ENCODE measurements at places on chromosomes 2 and 18.
A peak's percentile ranks its signal among the peaks of the same experiment; 100 is the strongest.

DNA sequence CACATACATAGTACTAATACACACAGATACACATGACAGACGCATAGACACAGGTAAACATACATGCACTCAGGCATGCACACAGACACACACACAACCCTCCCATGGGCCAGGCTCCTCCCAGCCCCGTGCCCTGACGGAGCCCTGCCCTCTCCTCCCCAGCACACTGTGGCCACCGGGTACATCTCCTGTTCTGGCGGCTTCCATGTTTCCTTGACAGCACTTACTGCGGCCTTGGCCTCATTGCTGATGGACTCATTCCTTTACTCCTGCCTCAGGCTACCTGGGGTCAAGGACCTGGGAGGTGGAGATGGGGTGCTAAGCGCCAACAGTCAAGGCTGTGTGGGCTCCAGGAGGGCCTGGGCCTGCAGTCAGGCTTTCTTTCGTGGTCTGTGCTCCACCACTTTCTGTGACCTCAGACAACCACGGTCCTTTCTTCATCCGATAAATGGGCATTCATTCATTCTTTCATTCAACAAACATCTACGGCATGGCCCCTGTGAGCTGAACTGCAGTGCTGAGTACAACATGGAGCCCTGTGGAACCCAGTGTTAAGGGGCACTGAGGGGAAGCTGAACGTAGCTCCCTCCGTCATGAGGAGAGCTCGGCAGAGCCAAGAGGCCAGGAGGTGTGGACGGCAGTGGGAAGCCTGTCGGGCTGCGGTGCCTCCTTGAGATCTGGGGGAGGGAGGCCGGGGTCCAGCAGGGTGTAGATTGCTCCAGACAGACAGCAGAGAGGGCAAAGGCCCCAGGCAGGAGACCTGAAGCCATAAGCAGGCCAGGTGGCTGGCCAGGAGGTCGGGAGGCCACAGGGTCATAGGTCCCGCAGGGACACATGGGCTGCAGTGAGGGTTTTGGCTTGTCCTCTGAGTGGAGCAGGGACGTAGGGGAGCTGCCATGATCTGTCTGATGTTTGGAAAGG is 190.4 kb upstream of the HDAC4 start:
- no peaks in the 10 kb centered on the region for H3K4me1 ChIP-seq
- no peak overlapping the region for H3K4me3 ChIP-seq
- no peak for DNase-seq
- H3K36me3 ChIP-seq, result no peaks in the 10 kb centered on the region
- no peak overlapping the region for H3K27ac ChIP-seq

DNA sequence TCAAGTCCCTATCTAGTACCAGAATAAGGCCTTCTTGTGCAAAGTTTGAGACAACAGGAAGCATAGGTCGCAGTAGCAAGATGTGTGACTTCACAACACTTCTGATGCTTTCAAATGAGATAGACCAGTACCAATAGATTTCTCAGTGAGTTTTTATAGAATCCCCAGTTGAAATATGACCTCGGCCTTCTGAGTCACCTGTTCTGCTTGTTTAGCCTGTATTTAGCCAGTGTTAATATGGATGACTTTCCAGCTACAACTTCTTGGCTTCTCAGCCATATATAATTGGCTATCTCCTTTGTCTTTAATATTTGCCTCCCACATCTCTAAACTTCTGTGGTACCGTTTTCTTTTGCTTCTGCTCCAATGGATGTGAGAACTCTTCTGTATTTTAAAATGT is 113.8 kb downstream of the KYNU start:
- no peak overlapping the region for H3K4me3 ChIP-seq
- no peaks in the 10 kb centered on the region for H3K27me3 ChIP-seq
- no peak for DNase-seq
- H3K27ac ChIP-seq, result no peak overlapping the region

GRCh38 chr2:95208106-95208505 is 785 bp downstream of the ZNF892 start:
- no peak overlapping the region for H3K4me3 ChIP-seq
- H3K4me1 ChIP-seq, result peaks cover 5% of the 10 kb centered on the region
- DNase-seq, result no peak
- no peak overlapping the region for H3K27ac ChIP-seq

DNA sequence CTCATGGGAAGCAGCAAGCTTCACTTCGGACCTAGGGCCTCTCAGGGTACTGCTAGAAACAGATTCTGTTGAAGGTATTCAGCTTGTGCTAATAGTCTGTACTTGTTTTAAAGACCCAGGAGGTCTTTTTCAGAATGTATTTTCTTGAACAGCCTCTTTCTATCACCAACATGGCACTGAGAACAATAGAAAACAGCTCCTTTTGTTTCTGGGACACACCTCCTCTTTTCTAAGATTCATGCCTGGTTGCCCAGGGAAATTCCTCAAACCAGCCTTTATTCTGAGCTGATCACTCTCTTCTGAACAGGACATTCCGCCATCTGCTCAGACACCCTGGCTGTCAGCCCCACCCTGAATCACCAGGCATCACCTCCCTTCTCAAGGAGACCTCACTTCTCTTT is 389.6 kb downstream of the TGIF1 start:
- no peak overlapping the region for H3K4me3 ChIP-seq
- H3K4me1 ChIP-seq, result no peaks in the 10 kb centered on the region
- H3K36me3 ChIP-seq, result no peaks in the 10 kb centered on the region
- no peak overlapping the region for H3K27ac ChIP-seq

DNA sequence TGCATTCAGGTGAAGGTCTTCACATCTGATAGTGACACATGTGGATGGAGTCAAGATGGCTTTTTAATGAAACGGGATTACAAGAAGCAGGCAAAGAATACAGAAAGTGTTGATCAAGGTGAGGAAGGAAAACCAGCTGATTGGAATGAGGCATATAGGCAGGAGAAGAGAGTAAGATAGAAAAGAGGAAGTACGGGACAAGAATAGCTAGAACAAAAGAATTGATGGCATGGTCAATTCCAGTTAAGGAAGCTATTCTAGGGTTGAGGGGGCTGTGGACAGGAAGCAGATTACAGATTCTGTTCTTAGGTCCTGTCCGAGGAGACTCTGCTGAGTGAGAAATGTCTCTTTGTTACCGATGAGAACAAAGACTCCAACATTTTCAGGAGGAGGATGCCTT is 13.2 kb upstream of the NCK2 start:
- no peak overlapping the region for H3K27ac ChIP-seq
- no peaks in the 10 kb centered on the region for H3K27me3 ChIP-seq
- DNase-seq, result no peak
- H3K4me1 ChIP-seq, result peaks cover 16% of the 10 kb centered on the region
- no peaks in the 10 kb centered on the region for H3K36me3 ChIP-seq

- H3K27ac ChIP-seq, result no peak overlapping the region
- no peak overlapping the region for H3K4me3 ChIP-seq
- 0 out of 2 replicates have a peak, but pooled peaks cover 4% of the 10 kb centered on the region for H3K27me3 ChIP-seq
- DNase-seq, result no peak
These were observed 311.7 kb upstream of the PKDCC start for GRCh38 chr2:41736105-41736567.

DNA sequence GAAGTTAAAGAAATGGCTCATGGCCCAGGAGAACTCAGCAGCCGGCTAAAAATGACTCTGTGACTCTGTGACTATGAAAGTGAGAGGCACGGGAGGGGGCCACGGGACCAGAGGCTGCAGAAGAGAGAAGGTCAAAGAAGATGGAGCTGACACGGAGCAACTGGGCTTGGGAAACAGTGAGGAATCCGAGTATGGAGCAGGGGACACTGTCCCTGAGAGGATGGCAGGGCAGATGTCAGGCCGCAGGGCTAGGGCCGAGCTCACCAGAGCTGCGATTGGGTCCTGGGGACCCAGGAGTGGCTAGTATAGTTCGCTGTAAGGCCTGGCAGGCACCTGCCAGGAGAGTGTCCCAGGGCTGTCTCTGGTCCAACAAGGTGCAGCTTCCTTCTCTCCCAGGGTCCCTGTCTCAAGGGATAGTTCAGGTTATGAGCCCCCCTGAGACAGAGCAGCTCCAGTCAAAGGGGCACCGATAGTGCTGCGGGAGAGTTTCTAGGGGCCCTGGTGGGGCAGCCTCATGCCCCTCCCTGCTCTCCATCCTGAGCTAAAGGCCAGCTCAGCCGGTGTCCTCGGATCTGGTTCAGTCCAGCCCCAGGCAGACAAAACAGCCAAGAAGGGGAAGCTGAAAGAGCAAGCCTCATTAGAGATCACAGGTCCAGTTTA is 42.7 kb downstream of the CIB4 start:
- H3K4me1 ChIP-seq, result no peaks in the 10 kb centered on the region
- peaks cover 43% of the 10 kb centered on the region for H3K27me3 ChIP-seq
- DNase-seq, result no peak

- no peaks in the 10 kb centered on the region for H3K4me1 ChIP-seq
- no peak for DNase-seq
- no peaks in the 10 kb centered on the region for H3K36me3 ChIP-seq
- no peak overlapping the region for H3K27ac ChIP-seq
These were observed 543.9 kb upstream of the LINC00305 start for GRCh38 chr18:64692826-64693225.

- H3K27me3 ChIP-seq, result no peaks in the 10 kb centered on the region
- H3K4me3 ChIP-seq, result no peak overlapping the region
These were observed 18.9 kb upstream of the DPP4 start for GRCh38 chr2:162092658-162093556.

DNA sequence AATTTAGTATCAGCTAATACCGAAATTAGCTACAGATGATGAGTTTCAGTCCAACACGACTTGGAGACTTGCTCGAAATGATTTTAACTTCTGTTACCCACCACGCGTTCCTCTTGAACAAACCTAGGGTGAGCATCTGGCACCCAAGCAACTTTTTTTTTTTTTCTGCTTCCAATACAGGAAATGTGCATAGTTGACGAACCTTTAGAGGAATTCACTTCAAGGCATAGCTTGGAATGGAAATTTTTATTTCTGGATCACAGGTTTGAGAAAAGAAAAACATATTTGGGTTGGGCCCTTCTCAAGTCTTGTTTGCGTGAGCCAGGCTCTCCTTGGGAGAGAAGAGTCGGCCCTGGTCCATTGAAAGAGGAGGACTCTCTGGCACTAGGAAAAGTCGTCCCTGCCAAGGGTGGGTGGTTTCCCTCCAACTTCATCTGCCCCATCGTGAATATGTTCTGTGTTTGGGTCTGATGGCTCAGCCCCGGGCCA is 37.4 kb upstream of the RPL31 start:
- H3K36me3 ChIP-seq, result no peaks in the 10 kb centered on the region
- peaks cover 3% of the 10 kb centered on the region for H3K4me1 ChIP-seq
- H3K4me3 ChIP-seq, result no peak overlapping the region
- H3K27ac ChIP-seq, result no peak overlapping the region
- H3K27me3 ChIP-seq, result no peaks in the 10 kb centered on the region
- no peak for DNase-seq

GRCh38 chr18:37598966-37599896 is 33.6 kb upstream of the CELF4 start:
- DNase-seq, result no peak
- H3K27ac ChIP-seq, result no peak overlapping the region
- no peaks in the 10 kb centered on the region for H3K4me1 ChIP-seq

- H3K36me3 ChIP-seq, result no peaks in the 10 kb centered on the region
- peak; percentile 14 for DNase-seq
These were observed 254.9 kb downstream of the NDUFA10 start for GRCh38 chr2:239770246-239770639.

GRCh38 chr2:84899304-84900204 is 5.9 kb upstream of the TMSB10 start:
- H3K4me3 ChIP-seq, result no peak overlapping the region
- H3K27ac ChIP-seq, result no peak overlapping the region
- peaks cover 41% of the 10 kb centered on the region for H3K4me1 ChIP-seq
- no peaks in the 10 kb centered on the region for H3K36me3 ChIP-seq
- peak; percentile 28 for DNase-seq

DNA sequence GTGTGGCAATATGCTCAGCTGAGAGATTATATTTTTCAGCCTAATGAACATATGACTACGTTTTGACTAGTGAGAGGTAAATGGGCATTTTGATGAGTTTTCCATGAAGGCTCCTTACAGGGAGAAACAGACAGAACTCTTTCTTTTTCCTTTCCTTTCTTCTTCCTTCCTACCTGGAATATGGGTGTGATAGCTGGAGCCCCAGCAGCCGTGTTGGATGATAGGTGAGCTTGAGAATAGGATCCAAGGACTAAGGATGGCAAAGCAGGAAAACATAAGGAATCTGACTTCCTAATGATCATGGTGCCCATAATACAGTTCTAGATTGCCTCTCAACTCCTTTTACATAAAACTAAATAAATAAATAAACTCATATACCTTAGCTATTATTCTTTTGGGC is 124.0 kb downstream of the MAIP1 start:
- no peaks in the 10 kb centered on the region for H3K36me3 ChIP-seq
- H3K4me1 ChIP-seq, result peaks cover 3% of the 10 kb centered on the region
- no peaks in the 10 kb centered on the region for H3K27me3 ChIP-seq

GRCh38 chr2:239064891-239065290 is 217.0 kb downstream of the TWIST2 start:
- H3K4me1 ChIP-seq, result no peaks in the 10 kb centered on the region

DNA sequence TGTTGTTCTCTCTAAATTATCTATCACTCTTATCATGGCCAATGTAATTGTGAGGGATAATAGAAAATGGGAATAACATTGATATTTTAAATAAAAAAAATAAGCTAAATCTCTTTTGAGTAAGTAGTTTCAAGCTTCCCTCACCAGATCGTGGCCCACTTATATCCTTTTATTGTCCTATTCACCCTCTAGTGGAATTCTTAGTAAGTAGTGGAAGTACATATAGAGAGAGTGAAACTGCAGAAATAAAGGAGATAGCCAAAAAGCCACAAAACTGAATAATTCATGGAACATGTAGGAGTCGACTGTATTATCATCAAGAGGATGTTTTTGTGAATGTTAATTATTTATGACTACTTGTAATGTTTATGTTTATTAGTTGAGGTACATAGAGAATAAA is 66.1 kb upstream of the DTNA start:
- H3K27ac ChIP-seq, result no peak overlapping the region
- no peak for DNase-seq
- no peak overlapping the region for H3K4me3 ChIP-seq
- no peaks in the 10 kb centered on the region for H3K36me3 ChIP-seq

- DNase-seq, result peak; percentile 16
- no peak overlapping the region for H3K27ac ChIP-seq
- H3K4me3 ChIP-seq, result no peak overlapping the region
- H3K4me1 ChIP-seq, result no peaks in the 10 kb centered on the region
These were observed 9.0 kb downstream of the DTNB start for GRCh38 chr2:25664183-25664964.

DNA sequence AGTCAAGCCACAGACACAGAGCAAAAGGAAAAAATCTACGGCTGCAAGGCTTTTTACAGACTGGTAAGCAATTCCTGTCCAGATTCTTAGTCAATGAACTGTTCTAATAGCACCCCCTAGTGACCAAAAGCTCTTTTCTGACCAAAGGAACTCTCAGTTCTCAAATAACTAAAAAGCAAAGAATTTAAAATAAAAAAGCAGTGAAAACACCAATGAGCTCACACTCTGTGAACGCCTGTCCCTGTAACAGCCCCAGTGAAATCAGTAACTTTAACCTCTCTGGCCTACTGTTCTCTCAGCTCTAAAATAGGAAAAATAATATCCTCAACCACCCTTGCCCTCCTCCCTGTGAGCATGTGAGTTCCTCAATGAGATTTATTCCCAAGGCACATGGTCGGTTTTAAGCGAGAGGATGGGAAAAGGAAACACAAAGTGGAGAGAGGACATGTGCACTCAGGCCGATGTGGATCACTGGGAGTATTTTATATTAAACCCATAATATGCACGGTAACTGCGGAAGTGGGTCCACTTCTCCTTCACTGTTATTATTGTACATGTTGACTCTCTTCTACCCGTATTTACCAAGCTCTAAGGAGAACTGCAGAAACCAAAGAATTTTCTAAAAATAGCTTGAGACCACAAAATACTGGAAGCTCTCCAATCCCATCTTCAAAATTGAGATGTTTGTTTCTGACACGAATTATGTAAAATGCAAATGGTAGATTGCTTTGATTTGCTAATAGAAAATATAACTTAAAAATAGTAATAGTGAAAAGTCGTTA is 128.5 kb downstream of the STK39 start:
- no peaks in the 10 kb centered on the region for H3K27me3 ChIP-seq
- no peak overlapping the region for H3K4me3 ChIP-seq
- no peak overlapping the region for H3K27ac ChIP-seq
- no peak for DNase-seq

Data from SJSA1 (cell line).